ENCODE measurements at places on chromosomes 4 and X. TPM values are rescaled to one million over a fixed set of nuclear protein-coding genes. Genes with fewer than 3 reads are reported as not detected.
A peak's percentile ranks its signal among the peaks of the same experiment; 100 is the strongest.

The PASD1 gene
- total RNA-seq = 65.8 TPM

The RHOXF1 gene
- total RNA-seq = not detected

The GAGE1 gene
- 40.0 TPM for total RNA-seq

DNA sequence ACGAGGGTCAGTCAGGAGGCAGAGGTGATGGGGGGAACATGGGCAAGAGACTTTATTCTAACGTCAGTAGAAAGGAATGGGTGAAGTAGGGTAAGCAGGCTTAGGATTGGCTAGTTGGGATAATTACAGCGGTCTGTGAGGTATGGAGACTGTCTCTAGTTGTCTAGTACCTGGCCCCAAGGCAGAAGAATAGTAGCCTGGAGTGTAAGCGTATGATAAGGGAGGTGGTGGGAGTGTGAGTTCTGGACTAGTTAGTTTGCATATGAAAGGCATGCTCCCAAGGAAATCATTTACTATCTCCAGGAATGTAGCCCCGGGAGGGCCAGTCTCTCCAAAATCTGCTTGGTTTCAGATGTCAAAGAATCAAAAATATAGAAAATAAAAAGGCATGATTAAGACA, 219.6 kb upstream of the ANXA3 start:
- no peak for DNase-seq

- no peak for DNase-seq
Observed at GRCh38 chr4:14743601-14744000, 258.7 kb upstream of the CPEB2 start.

- no peak for DNase-seq
Observed at GRCh38 chrX:13815664-13816063, 1.2 kb downstream of the GPM6B start.

DNA sequence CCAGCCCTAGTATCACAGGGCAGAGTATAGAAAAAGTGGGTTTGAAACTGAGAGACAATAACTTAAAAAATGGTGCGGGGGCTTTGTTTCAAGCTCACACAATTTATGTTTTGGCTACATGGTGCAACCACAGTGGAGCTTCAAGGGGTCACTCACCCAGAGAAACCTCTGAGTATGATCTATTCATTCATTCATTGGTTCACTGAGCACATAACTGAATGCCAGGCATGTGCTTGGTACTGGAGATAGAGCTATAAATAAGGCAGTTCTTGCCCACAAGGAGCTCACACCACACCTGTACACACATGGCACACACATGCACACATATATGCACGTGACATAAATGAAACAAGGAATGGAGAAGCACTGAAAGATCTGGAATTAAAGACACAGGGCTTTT, 171.4 kb downstream of the NHS start:
- no peak for DNase-seq

GRCh38 chr4:15695240-15695699, 7.6 kb upstream of the BST1 start:
- peak; percentile 100 for DNase-seq

GRCh38 chr4:101357751-101358150, 10.4 kb upstream of the PPP3CA start:
- peak; percentile 33 for DNase-seq

DNA sequence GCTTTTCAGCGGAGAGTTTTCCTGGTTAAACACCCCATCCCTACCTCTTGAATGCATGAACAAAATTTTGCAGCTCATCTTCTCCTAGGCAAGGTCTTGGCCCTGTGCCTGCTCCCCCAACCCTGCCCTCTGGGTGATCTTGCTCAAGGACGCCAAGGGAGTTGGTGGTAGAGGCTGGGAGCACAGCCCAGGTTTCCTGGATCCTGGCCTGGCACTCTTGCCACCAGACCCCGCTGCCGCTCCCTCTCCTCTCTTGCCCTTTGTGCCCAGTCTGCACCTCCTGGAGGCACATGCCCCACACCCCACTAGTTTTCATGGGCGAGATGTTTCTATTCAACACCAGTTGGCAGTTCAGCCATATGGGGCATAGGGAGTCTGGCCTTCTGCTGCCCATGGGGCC, 37.3 kb downstream of the TSC22D3 start:
- no peak for DNase-seq

DNA sequence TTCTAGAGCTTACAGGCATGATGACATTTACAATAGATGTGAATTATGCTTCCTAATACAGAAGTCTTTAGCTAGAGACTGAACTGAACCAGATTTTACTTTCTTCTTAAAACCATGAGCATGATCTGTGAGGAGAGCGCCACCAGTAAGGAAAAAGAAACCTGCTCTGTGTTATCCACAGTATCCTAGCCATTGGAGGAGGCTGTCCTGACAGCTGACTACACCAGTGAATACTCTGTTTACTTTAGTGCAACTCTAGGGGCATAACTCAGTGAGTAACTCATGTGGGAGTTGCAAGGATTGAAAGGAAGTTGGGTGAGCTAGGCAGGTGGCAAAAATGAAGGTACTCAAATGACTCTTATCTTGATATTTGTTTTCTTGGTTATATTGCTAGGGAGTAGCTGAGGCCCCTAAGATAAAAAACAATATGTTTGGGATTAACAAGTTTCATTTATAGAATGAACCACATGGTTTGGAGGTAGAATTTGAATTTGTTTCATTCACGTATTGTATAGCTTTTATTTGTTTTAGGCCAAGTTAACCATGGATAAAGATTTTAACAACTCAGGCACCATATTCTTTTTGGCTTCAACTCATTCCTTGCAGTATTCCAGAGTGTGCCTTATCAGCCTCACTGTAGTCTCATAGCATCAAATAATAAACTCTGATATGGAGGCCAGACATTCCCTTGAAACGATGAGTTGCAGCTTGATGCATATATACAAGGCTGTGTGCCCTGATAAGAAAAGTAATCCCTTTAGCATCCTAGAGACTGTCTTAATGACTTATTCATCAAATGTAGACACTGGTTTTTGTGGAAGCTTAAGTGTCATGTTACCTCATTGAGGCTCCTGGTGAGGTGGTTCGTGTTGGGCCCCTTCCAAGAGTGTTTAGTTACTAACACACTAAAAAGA, 2.5 kb downstream of the BMP3 start:
- DNase-seq = no peak

- no peak for DNase-seq
Observed at GRCh38 chr4:169986369-169986768, 39.8 kb downstream of the MFAP3L start.

GRCh38 chr4:161285461-161285860, 878.3 kb downstream of the FSTL5 start:
- no peak for DNase-seq

DNA sequence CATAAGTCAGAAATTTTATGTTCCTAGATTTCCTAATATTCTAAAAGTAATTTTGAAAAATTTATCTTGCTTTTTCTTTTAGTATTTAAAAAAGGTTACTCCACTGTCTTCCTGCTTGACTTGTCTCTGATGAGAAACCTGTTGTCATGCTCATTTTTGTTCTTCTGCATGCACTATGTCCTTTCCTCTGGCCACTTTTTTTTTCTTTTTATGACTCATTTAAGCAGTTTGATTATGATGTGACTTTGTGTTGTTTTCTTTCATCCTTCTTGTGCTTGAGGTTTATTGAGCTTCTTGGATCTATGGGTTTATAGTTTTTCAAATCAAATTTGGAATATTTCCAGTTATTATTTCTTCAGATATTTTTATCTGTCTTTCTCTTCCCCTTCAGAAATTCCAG, 12.0 kb upstream of the UFSP2 start:
- no peak for DNase-seq

- peak; percentile 79 for DNase-seq
Observed at GRCh38 chr4:5165420-5166369, 114.4 kb downstream of the STK32B start.

- DNase-seq = peak; percentile 82
Observed at GRCh38 chr4:121155893-121156292, 8.2 kb downstream of the TNIP3 start.

GRCh38 chr4:137408527-137409177, 123.6 kb downstream of the PCDH18 start:
- no peak for DNase-seq

DNA sequence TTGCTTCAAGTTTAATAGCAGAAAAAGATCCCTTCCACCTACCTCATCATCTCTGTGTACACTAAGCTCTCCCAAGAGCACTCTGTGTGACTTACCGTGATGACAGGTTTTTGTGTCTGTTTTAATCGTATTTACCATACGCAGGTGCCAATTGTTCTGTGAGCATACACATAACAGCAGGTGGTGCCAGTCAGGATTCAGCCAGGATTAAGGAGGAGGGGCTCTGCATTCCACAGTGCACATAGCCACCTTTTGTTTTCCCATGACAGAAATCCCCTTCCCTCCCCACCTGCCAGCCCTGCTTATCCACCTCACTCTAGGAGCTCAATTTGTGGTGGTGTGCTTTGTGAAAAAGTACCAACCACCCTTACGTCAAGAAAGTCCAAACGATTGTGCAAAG, 14.8 kb downstream of the ANK2 start:
- DNase-seq = no peak

DNA sequence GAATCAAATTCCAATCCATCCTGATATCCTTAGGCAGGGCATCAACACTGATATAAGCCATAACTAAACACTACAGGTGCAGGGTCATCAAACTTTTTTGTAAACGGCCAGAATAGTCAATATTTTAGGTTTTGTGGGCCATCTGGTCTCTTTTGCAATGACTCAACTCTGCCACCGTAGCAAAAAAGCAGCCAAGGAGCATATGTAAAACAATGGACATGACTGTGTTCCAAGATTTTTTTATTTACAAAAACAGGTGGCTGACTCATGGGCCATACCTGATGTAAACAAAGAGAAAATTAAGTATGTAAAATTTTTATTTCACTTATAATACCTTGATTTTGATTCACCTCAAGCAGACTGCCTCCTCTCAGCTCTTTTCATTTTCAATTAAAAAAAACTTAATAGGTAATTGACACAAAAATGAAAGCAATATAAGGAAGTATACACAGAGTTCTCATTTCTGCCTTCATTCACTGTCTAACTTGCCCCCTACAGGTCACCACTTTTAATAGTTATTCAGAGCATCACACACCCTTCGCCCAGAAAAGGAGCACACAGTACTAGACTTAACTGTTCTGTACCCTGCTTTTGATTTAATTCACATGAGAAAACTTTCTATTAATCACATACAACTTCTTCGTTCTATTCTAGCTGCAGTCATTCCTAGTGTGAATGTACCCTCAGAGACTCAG, 35.3 kb upstream of the GPM6B start:
- no peak for DNase-seq

Data from HT1080 (cell line).